ENCODE measurements at places on chromosomes 13 and 19.

DNA sequence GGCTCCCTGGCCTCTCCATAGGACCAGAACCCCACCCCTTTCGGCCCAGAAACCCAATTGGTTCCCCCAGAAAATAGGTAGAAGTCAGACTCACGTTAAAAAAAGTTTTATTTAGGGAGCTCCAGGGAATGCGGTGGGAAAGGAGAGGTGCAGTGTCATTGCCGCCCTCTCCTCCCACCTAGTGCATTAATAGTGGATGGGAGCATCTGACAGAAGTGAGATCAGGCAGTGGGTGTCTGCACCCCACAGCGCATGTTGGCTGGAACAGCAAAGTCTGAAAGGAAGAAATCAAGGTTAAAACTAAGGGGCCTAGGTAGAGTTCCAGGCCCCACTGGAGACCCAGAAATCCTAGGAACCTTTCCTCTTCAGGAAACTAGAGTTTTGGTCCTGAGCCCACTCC lies 2.1 kb upstream of the PHLDB3 start:
- DNase-seq = no peak

GRCh38 chr13:50318887-50319286 lies 303.6 kb downstream of the KCNRG start:
- DNase-seq = no peak

DNA sequence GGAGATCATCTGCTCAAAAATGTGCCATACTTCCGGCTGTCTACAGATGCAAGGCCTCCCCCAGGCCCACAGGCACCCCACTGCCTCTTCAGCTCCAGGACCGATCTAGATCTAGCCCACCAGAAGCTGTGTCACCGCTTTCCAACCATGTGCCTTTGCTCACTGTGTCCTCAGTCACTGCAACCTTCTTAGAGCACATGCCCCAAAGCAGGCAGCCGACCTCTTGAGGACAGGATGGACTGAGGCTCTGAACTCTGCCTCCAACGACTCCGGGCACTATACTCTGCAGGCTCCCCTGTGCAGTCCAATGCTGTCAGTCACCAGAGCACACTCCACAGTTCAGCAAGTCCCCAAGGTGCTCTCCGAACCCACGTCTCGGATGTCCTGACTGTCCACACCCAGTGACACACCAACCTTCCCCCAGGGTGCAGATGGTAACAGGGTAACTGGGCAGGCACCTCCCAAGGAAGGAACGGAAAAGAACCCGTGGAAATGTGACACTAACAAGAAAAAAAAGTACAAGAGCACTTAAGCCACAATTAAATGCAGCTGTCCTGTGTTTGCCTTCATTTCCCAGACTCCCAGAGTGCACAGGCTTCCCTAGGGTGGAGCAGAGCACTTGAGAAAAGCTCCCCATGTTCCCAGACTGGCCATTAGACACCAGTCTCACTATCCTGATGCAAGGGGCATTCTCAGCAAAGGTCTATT lies 4.8 kb downstream of the STK24 start:
- DNase-seq = no peak

DNA sequence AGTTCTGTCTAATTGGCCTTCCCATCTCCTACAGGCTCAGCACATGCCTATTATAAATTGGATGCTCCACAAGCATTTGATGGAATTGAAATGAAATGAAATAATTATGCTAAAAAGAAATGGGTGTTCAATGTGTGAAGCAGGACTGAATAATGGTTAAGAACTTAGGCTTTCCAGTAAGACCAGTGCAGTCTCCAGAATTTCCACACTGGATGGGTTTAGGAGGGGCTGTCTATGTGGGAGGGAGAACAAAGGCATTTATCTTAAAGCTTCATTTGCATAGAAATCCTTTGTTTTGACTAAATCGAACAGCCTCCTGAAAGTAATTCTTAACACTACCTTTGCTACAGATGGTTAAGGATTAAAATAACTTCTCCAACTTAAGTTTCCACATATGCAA lies 47.9 kb upstream of the KL start:
- no peak for DNase-seq

- no peak for DNase-seq
These were observed 162.2 kb downstream of the ABCC4 start for GRCh38 chr13:95138876-95139585.

DNA sequence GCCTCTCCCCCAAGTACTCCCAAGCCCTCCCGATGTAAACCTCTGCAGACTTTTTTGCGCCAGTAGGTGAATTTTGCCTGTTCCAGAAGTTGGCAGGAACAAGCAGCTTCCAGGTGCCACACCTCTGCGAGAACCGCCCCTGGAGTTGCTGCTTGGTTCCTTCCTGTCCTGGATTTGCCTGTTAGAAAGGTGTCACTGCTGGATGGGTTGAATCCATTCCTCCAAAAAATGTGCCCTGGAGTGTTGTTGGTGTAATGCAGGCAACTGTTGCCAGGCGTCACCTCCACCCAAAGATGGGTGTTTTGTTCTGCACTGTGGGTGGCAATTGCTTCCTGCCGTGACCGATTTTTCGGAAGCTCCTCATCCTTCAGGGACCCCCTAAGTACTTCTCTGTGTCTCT lies 5.7 kb downstream of the PGPEP1 start:
- DNase-seq = no peak

- DNase-seq = no peak
These were observed 670.5 kb upstream of the ARGLU1 start for GRCh38 chr13:107238262-107238981.

All from HuH-7.5 (cell line).